Stimulated activated CD8-positive, alpha-beta memory T cell treated with anti-CD3 and anti-CD28 coated beads, Interleukin-15, amount 100 ng/mL, for 48 hours (primary cell): ENCODE measurements at places on chromosomes 3 and 15.

GRCh38 chr3:126308394-126309125, 48.6 kb downstream of the KLF15 start:
- no peak for DNase-seq

GRCh38 chr15:41653760-41654159, 6.4 kb upstream of the MGA start:
- DNase-seq = no peak

DNA sequence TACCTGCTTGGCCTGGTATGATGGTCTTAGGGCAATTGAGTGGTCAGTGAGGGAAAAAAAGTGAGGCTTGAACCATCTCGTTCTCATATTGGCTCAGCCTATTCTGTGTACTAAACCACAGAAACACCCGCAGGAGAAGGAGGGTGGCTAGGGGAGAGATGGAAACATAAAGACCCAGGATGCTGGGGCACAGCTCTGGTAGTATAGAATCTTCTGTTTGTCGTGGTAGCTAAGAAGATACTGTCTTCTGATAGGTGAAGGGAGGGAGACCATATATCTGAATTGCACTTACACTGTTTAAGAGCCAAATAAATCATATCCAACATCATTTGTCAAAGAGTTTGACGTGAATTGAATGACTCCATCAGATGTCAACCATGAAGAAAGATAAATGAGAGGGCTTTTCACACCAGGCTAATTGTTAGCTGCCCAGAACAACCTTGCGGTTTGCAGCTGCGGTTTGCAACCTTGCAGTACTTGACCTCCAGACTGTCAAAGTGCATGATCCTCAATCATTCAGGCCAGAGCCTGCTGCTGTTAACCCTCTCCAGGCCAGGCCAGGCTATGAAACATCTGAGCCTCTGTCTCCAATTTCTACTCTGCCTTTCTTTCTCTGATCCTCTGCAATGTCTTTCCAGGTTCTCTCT, 40.9 kb upstream of the PIK3R4 start:
- DNase-seq = no peak

DNA sequence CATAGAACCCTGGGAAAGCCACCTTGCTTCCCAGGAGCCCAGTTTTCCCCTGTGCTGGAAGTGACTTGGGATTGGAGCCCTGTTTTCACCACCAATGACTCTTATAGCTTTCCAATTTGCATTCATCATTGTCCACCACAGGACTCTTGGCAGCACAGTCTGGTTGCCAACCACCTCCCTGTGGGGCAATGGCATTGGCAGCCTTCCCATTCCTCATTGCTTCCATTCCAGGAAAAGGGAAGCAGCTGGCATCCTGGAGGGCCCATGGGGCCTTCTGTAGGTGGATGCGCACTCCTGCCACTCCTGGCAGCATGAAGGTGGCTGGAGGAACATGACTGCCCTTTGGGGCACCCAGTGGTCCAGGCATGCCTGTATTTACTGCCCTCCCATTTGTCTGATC, 57.7 kb downstream of the FEM1B start:
- no peak for DNase-seq

GRCh38 chr3:14810801-14811661, 7.7 kb upstream of the FGD5 start:
- no peak for DNase-seq

GRCh38 chr3:121835465-121835801, 424 bp downstream of the EAF2 start:
- DNase-seq = no peak

- no peak for DNase-seq
Measured at GRCh38 chr3:109910772-109911171, 573.4 kb upstream of the DPPA4 start.

DNA sequence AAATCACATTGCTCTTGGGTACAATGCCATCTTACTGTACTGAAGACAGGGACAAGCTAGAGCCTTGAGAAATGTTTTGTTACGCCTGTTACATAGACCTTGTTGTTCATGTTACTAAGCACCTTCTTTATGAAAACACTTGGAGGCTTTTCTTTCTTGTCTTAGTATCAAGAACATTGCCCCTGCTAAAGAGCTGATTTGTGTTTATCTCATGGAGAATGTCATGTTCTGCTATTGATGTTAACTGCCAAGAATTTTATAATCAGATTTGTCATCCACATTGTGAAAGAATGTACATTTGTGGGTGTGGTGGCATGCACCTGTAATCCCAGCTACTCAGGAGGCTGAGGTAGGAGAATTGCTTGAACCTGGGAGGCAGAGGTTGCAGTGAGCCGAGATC, 431.3 kb upstream of the MDFIC2 start:
- no peak for DNase-seq

GRCh38 chr3:141384157-141384556, 15.9 kb downstream of the ZBTB38 start:
- no peak for DNase-seq

GRCh38 chr3:98005438-98005837, 29.7 kb downstream of the GABRR3 start:
- DNase-seq = no peak

DNA sequence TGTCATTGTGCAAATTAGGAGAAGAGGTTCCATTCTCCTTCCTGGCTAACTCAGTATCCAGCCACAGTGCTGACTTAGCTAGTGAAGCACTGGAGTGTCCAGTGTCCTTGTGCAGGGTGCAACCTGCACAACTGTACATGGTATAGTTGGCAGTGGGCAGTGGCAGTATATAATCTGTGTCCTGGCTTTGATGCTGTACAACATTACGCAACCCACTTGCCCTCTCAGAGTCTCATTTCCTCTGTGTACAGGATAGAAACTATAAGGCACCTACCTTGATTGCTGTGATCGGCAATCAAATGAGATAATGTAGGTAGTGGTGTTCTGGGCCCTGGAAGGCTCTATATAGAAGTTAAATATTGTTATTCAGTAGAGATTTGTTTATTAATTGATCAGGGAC, 333.6 kb downstream of the CLSTN2 start:
- no peak for DNase-seq

DNA sequence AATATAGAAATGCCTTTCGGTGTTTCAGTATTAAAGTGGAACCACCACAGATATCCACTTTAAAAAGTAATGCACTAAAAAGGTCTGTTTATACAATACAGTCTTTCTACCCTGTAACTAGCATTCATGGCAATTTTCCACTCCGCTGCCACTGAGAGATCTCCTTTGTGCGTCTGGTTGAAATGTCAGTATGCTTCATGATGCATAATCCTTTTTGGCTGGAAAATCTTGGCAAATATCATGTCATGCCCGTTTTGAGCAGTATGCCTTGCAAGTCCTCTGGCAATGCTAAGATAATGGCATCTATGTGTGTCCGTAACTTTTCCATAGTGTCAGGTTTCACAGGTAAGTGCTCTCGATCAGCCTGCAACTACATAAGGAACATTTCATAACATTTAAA, 30.8 kb upstream of the ARF4 start:
- no peak for DNase-seq

DNA sequence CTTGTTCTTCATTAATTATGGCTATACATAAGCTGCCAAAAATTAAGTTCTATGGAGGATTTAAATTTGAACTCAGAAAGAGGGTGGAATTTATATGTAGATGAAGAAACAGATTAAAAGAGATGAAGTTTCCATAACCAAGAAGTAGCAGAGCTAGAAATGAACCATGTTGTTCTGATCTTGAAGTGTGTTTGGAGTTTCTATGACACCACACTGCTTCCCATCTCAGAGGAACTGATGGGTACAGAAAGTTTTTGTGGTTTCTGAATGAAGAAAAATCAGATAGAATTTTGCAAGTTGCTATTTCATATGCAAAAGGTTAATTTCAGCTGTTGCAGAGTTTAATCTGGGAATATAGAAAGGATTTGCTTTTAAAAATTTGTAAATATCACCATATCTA, 710.3 kb downstream of the PDCD6IP start:
- DNase-seq = no peak

DNA sequence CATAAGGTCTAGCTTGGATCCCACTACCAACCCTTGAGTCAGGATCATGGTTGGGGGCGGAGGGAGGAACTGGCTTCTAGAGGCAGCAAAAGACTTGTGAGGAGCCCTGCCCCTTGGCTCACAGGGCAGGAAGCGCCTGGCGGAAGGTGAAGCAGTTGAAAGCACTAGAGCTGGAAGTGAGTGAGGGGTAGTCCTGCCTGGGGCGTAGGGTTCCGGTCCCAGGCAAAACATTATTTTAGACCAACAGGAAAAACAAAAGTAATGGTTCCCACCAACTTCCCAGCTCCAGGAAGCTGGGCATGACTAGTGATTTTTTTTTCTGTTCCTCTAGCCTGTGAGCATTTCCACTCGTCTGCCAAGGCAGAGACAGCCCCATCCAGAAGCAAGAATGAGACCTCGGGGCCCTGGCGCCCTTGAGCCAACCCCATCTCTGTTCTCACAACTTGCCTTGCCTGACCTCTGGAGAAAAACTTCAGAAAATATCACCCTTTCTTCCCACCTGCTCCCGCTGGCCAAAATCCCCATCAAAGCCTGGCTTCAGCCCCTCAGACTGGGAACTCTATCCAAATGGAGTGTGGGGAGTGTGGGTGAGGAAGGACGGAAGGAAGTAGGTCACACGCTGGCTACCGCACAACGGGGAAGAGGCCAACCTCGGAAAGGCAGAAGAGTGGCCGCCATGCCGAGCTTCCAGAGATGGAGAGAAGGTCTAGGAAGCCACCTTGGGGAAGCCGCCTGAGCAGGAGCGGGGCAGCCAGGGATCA, 57.5 kb downstream of the RBPMS2 start:
- no peak for DNase-seq

DNA sequence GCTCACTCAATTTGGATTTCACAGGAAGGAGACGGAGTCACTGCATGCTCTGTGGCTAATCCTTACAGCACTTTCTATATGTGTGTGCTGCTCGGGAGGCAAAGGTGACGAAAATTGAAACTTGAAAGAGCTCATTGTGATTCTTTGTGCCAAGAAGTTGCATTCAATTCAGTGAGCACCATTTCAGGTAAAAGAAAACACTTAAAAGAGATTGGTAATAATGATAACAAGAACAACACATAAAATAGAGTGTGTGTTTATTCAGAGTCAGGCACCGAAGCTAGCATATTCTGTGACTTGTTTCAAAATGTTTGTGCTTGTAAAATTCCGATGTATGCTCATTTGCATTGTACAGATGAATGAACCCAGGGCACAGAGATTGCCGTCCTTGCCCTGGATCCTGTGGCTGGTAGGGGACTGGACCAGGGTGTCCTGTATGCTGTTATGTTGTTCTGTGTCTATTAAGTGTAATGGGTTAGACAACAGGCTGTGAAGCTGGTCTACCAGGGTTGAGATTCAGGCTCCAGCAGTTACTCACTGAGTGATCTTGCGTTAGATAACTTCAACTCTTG, 193.3 kb upstream of the PROK2 start:
- no peak for DNase-seq

DNA sequence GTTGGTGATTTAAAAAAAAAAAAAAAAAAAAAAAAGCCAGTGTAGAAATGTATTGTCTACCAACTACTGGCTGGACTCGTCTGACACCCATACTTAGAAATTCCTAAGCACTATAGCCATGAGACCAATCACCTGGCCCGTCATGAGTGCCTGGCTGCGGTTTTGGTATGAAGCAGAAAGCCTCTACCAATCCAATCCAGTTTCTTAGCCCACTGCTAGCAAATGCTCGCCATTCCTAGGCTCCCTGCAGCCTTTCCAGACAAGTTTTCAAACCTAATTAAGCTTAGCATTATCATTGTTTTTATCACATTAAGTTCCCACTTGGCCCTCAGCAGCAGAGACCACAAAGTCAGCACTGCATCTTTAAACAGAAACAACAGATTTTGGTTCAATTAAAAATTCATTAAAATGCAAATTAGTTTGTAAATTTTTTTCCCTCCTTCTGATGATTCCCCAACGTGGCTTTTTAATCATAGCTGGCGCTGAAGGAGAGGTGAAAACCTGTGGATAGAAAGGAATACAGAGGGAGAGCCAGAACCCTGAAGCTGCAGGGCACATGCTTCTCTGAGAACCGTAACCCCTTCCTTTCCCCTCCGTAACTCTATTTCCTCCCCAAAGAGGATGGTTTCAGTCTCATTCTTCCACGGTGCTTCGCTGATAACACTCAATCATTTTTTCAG, 32.2 kb upstream of the ST8SIA2 start:
- no peak for DNase-seq

- DNase-seq = no peak
Measured at GRCh38 chr15:69357773-69358771, 56.1 kb upstream of the KIF23 start.

- DNase-seq = no peak
Measured at GRCh38 chr3:164174059-164174458, 904.2 kb downstream of the SI start.

DNA sequence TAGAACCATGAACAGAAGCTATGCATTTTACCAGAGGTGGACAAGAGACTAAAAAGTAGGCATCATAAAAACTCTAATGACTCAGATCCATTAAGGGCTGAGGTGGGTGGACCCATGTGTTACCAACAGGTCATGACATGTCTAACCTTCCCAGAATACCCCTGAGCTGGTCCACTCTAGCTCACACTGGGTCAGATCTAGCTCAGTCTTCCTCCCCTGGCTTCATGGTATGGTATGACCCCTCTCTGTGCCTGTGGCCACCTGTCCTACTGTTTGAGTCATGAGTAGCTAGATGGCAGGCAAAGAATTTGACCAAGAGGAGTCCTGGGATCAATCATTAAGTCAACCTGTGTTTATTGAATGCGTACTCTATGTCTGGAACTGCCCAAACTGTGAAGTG, 340.4 kb downstream of the EPHB1 start:
- no peak for DNase-seq

GRCh38 chr3:143172795-143173145, 53.2 kb downstream of the CHST2 start:
- DNase-seq = no peak

GRCh38 chr15:79035111-79035601, 55.4 kb downstream of the RASGRF1 start:
- DNase-seq = no peak
